ENCODE measurements at places on chromosomes 16 and 17.
A peak's percentile ranks its signal among the peaks of the same experiment; 100 is the strongest.

DNA sequence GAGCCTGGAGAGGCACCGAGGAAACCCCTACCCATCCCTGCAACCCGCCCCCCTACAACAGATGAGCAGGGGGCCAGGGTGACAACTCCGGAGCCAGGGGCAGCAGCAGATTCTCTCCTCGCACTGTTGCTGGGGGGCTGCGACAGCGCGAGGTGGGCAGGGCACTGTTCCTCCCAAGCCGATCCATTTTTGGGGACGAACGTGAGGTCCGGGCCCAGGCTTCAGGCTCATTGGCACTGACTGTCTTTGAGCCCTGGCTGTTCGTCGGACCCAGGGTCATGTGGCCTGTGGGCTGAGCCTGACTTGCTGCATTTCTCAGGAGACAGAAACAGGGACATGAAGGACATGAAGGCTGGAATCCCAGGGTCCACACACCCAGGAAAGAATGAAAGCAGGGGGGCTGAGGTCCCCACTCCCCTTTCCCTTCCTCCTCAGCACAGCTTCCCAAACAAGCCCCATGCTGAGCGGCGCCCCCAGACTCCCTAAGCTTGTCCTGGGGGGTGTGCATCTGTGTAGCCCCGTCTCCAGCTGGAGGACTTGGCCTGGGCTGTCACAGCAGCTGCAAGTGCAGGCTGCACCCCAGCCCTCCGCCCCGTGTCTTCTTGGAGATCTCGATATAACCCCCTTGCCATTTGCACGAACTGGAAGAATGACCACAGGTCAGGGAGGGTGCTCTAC is 18.7 kb downstream of the CEP295NL start:
- no peak for DNase-seq

DNA sequence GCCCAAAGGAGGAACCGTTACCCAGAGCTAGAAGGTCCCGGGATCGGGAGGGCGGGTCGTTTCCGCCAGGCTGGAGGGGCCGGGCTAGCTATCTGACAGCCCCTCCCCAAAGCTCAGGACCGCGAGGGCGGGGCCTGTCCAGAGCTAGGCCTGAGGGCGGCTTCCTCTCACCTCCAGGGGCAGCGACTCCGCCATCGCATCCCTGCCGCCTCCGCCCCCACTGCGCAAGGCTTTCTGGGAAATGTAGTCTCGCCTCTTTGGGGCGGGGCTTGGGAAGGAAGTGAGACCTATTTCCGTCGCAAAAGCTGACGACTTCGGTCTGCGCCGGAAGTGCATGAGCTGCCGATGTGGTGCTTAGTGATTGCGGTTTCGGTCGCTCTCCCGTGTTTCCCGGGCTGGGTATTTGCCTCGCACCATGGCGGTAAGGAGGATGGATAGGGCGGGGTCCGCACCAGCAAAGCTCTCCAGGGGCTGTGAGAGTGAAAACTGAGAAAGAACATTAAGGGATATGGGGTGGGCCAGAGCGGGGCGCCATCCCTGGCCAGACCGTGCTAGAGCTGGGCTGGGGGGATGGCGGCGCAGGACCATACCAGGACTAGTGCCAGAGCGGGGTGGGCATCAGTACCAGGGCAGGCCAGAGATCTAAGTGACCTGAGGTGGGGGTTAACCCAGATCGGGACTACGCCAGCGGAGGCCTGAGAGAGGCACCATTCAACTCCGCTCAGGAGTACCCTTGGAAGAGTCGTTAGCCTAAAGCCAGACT is at the start of gene TMEM208:
TMEM208 (plus strand) TSS at position 327 of the 763 bp plus-strand sequence; CDS start at position 416, 89 bp downstream.
- DNase-seq, result peak; percentile 94

GRCh38 chr17:64591944-64592343 is 70.2 kb downstream of the SMURF2 start:
- no peak for DNase-seq

DNA sequence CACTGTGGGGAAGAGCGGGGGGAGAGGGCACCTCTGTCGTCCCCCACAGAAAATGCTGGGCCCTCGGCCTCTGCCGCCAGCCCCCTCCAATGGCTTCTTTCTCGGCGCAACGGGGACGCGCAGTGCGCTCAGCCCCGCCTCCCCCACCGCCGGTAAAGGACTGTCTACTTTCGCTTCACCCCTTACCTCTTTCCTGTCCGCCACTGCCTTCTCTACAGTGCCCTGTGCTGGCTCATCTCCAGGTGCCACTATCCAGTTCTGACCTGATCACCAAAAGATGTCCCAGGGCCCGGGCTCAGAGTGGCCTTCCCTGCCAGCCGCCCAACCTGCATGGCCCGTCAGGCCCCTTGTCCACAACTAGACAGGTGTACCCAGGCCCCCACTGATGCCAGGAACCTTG is 7.3 kb downstream of the ENDOV start:
- no peak for DNase-seq

- no peak for DNase-seq
Observed at GRCh38 chr16:80623376-80623775, 82.6 kb downstream of the DYNLRB2 start.

- DNase-seq, result no peak
Observed at GRCh38 chr16:50299508-50300105, 33.3 kb downstream of the ADCY7 start.

DNA sequence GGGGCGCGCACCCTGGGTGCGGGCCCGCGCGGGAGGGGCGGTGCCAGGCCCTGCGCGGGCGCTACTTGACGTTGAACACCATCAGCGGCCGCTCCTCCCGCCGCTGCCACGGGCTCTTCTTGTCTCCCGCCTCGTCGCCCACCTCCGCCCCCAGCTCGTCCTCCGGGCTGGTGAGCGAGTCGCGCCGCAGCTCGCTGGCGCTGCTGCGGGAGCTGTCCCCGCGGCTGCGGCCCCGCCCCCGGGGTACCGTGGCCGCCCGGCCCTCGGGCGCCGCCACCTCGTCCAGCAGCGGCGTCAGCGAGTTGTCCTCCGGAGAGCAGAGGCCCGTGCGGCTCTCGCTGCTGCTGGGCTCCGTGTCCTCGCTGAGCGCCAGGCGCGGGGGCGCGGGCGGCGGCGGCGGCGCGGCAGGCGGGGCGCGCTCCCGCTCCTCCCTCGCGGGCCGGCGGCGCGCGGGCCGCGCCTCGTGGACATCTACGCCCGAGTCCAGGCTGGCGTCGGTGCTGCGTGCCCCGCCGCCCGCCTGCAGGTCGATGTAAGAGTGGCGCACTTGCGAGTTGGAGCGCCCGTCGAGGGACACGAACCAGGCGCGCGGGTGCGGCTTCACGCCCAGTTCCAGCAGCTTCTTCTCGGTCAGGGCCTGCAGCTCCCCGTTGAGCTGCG is 8.7 kb downstream of the GRN start:
- DNase-seq, result no peak

DNA sequence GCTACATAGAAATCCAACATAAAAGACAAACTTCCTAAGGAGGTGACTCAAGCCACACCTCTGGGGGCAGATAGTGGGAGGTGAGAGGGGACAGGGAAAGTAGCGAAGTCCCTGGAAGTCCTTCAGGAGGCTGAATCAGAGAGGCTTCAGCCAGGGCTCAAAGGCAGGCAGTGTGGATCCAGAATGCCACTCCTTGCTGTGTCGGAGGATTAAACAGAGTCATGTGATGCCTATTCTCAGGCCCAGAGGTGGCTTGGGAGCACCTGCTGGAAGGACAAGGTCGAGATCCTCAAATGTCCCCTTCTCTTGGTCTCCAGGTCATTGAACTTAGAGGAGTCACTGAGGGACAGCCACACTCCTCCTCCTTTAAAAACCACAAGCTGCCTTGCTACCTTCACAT is 391.1 kb downstream of the SOX9 start:
- DNase-seq, result no peak

DNA sequence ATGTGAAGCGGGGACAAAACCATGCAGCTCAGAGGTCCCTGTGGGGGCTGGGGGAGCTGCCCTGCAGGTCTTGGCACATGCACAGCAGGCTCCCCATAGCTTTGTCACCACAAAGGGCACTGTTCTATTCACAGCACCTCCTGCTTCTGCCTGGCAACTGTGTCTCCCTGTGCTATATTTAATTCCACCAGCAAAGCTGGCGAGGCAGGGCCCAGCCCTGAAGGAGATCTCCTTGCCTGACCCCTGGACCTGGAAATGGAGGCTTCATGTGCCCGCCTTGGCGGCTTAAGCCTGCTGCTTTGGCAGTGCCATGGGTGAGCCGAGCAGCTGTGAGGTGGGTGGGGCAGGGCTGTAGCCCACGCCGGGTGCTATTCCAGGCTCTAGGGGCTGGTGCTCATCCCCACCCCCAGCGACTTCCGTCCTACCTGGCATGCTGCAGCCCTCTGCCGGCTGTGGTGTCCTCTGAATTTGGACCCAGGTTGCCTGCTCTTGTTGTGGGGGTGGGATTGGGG is 6.8 kb downstream of the LDHD start:
- DNase-seq, result no peak
